ENCODE measurements at places on chromosomes 13 and 19. TPM values are rescaled to one million over a fixed set of nuclear protein-coding genes. Genes with fewer than 3 reads are reported as not detected.

WTIP gene
- 1.0 TPM for total RNA-seq

LILRB2 gene
- total RNA-seq: not detected

ADGRE3 gene
- not detected for total RNA-seq

DNA sequence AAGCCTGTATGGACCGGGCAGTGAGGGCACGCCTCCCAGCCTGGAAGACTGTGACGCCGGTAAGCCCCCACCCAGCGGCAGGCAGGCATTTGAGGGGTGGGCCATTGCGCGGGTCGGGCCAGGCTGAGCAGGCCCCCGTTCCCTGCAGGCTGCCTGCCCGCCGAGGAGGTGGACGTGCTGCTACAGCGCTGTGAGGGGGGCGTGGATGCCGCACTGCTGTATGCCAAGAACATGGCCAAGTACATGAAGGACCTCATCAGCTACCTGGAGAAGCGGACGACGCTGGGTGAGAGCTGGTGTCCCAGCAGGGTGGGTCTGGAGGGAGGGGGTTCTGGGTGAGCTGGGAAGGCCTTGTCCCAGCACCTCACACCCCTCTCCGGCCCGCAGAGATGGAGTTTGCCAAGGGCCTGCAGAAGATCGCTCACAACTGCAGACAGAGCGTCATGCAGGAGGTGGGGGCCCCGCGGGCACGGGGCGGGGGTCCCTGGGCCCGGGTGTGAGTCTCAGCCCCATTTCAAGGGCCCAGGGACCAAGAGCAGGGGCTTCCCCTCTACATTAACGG is 7.1 kb downstream of the ARHGAP45 start:
- peak overlapping the region; percentile 65 for H3K4me3 ChIP-seq
- H3K27ac ChIP-seq: peak overlapping the region; percentile 79
- no peak for DNase-seq
- peaks cover 66% of the 10 kb centered on the region for H3K36me3 ChIP-seq
- H3K4me1 ChIP-seq: peaks cover 46% of the 10 kb centered on the region

DNA sequence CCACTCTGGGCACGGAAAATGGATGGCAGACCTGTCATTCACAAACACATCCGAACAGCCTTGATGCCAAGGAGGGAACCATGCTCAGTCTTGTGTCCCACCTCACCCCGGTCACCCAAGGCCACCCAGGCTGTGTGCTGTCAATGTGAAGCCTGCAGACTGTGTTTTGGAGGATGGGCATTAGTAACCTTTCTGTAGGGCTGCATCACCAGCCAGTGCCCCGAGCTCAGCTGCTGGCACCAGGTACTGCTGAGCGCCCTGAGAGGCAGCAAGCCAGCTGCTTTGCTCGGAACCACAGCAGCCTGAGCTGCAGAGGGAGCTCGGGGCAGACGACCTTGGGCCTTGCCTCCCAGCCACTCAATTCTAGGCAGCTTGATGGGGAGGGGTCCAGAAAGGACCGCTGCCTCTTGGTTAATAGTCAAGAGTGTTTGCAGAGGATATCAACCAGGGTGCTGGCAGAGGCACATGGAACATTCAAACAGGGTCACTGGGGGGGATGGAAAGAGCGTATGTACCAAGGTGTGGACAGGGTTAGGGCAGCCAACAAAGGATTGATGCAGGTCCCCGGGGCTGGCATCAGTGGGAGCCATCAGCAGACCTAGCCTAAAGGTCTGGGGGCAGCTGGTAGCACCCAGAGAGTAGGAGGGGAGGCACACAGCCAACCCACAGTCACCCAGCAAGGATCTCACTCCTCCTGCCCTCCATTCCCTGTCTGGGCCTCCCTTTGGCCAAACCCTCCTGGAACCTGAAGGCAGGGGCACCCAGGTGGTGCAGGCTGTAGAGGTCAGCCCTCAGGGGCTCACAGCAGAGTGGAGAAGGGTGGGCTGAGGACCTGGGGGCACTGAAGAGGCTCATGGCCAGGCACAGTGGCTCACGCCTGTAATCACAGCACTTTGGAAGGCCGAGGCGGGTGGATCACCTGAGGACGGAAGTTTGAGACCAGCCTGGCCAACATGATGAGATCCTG is 8.1 kb downstream of the VSTM2B start:
- H3K27ac ChIP-seq: no peak overlapping the region
- no peak for DNase-seq

- H3K4me1 ChIP-seq: peaks cover 12% of the 10 kb centered on the region
- H3K4me3 ChIP-seq: no peak overlapping the region
- peaks cover 1% of the 10 kb centered on the region for H3K36me3 ChIP-seq
- H3K27me3 ChIP-seq: peaks cover 24% of the 10 kb centered on the region
- H3K27ac ChIP-seq: no peak overlapping the region
Observed at GRCh38 chr13:76894401-76895110, 8.4 kb upstream of the KCTD12 start.

- H3K27ac ChIP-seq: no peak overlapping the region
- no peak overlapping the region for H3K4me3 ChIP-seq
- H3K36me3 ChIP-seq: no peaks in the 10 kb centered on the region
- H3K27me3 ChIP-seq: no peaks in the 10 kb centered on the region
- no peaks in the 10 kb centered on the region for H3K4me1 ChIP-seq
Observed at GRCh38 chr13:85040215-85040614, 759.0 kb downstream of the SLITRK6 start.

Measured in activated CD4-positive, alpha-beta T cell treated with anti-CD3 and anti-CD28 coated beads, Interleukin-2, amount 10 ng/mL, durations not matched to agents 7 days and 5 days (primary cell).